ENCODE measurements at places on chromosomes 11 and 22.

DNA sequence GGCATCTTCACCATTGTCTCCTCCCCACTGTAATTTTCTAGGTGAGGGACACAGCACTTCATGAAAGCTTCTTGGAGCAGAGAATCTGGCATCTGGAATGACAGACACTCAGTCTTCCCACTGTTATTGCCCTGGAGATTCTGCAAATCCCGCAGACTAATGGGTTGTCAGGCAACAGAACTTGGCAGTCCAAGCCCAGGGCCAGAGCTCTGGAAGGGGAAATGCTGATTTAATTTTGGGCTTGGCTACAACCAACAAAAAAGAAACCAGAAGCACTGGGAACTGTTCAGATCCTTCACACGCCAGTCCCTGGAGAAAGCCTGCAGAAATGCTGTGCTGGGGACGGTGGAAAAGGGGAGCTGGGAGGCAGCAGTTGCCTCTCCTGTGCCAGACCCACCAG is 71.5 kb upstream of the BID start:
- no peak for DNase-seq

DNA sequence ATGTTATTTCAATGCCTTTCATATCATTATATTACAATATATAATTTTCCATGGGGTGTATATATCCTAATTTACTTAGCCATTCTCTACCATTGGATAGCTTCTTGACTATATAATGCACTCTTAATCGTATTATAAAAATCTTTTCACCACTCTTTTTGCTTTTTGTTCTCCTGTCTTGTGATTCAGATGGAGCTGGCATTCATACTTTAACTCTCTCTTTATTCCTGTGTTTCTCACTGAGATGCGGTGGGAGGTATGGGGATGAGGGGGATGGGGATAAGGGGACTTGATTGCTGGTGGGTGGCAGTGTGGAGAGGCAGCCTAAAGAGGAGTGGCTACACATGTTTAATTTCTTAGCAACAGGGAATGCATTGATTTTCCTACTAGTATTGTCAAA is 105.9 kb downstream of the NELL1 start:
- DNase-seq = no peak

DNA sequence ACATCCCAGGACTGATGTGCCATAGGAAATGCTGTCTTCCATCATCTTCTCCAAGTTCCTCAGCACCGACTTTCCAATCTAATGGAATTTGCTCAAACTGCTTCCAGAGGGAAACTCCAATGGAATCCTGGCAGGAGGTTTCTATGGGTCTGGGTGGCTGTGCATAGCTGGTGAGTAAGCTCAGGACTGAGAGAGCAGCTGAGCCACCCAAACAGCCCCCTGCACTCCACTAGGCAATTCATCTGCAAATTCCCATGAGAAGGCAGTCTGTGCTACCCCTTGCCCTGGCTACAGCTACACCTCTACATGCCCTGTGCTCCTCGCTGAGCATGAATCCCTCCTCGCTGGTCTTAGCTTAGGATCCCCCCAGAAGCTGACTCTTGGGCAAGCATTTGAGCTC is 127.9 kb upstream of the CSNK2A3 start:
- DNase-seq = peak; percentile 55

DNA sequence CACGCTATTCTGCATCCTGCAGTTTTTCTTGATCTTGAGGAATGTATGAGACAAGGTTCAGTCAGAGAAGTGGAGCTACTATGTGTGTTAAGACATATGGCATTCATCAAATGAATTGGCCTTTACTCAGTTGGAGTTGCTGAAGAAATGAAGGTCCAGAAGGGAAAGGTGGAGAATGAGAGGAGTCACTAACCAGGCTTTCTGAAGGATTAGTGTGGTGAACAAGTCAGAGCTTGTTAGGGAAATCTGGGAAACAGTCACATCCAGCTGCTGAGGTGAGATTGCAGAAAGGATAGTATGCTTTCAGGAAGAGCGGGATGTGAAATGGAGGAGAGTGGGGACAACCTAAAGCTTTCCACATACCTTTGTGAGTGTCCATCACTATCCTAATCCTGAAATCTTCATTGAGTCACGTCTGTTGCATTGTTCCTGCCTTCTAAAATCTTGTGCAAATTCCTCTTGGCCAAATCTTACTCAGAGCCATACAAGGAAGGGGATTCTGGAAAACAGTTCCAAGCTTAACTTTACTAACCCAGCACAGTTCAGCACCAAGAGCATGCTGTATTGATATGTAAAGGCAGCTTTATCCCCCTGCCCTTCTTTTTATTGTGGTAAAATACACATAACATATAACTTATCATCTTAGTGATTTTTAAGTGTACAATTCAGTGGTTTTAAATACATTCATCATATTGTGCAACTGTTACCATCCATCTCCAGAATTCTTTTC is 11.4 kb upstream of the PITPNB start:
- peak; percentile 2 for DNase-seq

GRCh38 chr11:69483691-69484426 is 2.4 kb downstream of the LINC01488 start:
- no peak for DNase-seq

- no peak for DNase-seq
These were observed 327 bp upstream of the MED17 start for GRCh38 chr11:93783765-93784144.

GRCh38 chr22:30244066-30244465 is 2.5 kb downstream of the LIF start:
- no peak for DNase-seq

All from astrocyte of the hippocampus (primary cell).